ENCODE measurements at places on chromosomes 7 and 10.
A peak's percentile ranks its signal among the peaks of the same experiment; 100 is the strongest.

DNA sequence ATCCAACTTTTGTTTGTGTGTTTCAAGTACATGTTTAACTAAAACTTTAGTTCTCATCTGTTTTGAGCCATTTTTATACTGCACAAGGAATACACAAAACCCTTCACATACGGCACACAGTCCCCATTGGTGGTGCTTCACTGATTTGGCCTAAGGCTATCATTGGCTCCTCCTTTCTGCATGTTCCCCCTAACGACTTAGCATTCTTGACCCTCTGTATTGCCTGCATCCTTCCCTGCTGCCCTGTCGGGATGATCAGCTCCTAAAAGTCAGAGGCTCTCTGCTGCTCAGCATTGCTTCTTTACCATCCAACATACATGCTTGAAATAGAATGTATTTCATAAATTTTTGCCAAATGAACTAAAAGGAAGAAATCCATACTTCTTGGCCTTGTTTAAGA lies 111.4 kb upstream of the ABCB5 start:
- no peak for DNase-seq

- DNase-seq, result no peak
Measured at GRCh38 chr7:158114056-158114850, 473.4 kb downstream of the PTPRN2 start.

- DNase-seq, result no peak
Measured at GRCh38 chr7:90574146-90574819, 21.8 kb upstream of the CDK14 start.

DNA sequence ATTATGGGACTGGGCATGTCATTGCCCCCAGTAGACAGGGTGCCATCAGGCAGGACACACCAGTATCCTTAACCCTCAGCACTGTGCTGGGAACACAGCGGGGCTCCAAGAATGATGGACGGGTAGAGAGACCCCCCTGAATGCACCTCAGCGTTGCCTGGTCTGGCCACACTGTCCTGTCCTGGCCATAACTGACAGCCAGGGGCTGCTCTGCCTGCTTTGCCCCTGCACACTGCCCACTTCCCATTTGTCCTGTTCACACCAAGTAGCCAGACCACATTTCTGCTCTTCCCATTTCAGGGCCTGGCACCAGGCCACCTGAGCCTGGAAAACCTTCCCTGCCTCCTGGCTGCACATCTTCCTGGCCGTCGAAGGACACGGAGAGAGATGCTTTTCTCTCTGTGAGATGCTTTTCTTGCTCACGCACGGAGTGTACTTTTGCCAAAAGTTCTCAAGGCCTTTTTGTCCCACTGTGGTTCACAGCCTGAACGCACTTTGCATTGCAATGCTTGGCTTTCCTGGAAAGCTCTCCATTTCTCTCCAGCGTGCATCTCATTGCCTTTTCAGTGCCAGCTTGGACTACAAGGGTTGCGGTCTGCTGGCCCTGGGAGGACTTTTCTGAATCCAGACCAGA lies 131.0 kb upstream of the EEPD1 start:
- DNase-seq, result no peak

DNA sequence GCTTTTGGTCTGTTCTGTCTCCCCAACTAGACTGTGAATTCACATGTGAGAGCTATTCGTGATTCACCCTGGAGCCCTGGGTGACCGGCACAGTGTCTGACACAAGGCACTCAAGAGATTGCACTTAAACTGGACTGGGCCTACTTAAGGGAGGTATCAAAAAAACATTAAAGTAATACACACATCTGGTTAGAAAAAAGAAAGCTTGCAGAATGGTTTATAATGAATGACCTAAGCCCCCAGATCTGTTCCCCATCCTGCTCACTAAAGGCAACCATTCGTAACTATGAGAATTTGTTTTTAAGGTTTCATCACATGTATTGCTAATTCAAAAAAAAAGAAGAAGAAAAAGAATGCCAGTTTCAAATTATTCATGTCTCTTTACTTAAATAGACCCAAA lies 74.5 kb downstream of the DGKI start:
- no peak for DNase-seq

GRCh38 chr7:12719981-12720865 lies 32.8 kb downstream of the ARL4A start:
- no peak for DNase-seq

GRCh38 chr7:10463701-10464100 lies 510.0 kb upstream of the PHF14 start:
- DNase-seq, result no peak

DNA sequence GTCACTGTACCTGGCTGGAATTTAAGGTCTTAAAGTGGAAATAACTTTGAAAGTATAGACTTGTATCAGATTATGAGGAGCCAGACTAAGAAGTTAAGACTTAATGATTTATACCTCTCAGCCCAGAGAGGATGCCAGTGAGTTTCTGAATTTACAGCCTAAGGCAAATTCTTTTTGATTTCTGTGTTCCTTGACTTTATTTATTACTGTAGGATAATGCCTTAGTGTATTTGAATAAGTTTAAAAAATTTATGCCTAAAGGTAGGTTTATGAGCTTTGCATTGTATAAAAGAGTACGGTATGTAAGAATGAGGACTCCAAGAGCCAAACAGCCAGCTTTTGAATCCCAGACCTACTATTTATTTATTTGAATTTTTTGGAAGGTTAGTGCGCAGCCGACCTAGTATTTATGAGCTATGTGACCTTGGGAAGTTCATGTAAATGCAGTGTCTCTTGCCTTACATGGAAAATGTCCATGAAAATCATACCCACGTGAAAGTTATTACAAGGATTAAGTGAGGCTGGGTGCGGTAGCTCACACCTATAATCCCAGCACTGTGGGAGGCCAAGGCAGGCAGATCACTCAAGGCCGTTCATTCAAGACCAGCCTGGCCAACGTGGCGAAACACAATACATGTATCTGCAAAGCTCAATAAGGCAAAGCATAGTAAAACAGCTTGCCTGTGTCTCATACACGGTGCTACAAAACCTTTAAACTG lies 174.6 kb downstream of the AUTS2 start:
- DNase-seq, result no peak

- no peak for DNase-seq
Measured at GRCh38 chr10:102665904-102666509, 21.7 kb downstream of the TRIM8 start.

DNA sequence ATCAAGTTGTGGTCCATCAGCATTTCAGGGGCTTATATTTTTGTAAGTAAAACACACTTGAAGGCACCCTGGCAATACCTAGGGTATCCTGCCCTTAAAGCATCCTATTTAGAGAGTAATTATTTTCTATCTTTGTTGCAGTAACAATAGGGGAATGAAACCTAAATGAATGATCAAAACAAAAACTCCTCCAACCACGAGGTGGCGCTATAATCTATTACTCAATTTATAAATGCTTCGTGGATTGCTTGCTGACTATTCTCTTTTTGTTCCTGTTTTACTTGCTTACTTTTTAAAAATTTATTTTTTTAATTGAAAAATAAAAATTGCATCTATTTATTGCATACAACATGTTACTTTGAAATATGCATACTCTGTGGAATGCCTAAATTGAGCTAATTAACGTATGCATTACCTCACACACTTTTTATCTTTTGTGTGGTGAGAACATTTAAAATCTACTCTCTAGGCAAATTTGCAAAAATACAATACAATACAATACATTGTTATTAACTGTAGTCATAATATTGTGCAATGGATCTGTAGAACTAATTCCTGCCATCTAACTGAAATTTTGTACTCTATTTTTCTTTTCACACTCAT lies 147.7 kb upstream of the BMPER start:
- peak; percentile 45 for DNase-seq

GRCh38 chr7:1825897-1826741 lies 156.0 kb downstream of the ELFN1 start:
- no peak for DNase-seq

- DNase-seq, result no peak
Measured at GRCh38 chr7:140914083-140914482, 10.6 kb downstream of the BRAF start.

DNA sequence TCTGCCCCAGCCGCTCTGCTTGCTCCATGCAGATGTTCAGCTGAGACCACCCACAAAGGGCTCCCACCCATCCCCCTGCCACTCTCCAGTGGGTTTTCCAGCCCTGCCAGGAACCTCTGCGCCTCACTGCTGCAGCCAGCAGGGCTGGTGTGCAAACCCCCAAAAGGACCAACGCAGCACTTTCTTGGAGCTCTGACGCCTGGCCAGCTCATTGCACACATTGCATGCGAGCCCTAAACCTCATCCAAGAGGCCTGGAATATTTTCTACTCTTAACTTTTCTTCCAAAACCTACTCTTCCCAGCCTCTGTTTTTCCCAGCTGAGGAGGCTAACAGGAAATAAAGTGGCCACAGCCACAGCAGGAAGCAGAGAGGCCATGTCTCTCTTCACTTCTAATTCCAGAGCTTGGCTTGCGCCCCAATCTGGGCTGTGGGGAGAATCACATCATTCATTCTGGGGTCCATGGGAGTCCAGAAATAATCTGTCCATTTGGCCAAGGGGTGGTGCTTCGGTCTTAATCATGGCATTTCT lies 4.6 kb upstream of the FAM170B start:
- no peak for DNase-seq

DNA sequence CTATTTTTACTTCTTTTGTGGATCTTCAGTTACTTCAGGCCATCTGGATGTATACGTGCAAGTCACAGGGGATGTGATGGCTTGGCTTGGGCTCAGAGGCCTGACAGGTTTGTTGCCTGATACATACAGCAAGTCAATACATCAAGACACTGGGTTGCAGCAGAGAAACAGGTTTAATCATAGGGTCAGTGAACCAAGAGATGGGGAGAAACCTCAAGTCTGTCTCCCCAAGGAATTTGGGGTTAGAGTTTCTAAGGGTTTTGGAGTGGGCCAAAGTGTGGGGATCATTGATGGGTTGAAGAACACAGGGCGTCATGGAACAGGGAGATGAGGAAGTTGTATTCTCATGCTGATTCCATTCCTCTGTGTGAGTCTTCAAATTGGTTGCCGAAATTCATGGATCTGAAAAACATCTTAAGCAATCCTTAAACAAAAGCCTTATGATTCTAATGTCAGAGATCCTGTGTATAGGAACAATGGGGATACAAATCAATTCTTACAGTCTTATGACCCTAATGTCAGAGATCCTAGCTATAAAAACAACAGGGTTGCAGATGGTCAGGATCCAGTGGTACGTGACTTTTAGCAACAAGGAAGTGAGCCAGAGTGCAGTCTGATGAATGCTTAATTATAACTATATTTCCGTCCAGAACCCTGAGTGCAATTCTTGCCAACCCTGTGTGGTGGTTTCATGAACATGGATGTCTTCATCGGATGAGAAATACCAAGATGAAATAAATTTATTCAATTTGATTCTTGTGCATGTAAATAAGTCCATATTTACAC lies 18.9 kb downstream of the OTUD1 start:
- no peak for DNase-seq

- no peak for DNase-seq
Measured at GRCh38 chr10:61073391-61073790, 129.4 kb upstream of the RHOBTB1 start.

- no peak for DNase-seq
Measured at GRCh38 chr10:113617086-113617485, 46.8 kb downstream of the NRAP start.

- peak; percentile 55 for DNase-seq
Measured at GRCh38 chr7:94449151-94449725, 54.5 kb downstream of the COL1A2 start.

DNA sequence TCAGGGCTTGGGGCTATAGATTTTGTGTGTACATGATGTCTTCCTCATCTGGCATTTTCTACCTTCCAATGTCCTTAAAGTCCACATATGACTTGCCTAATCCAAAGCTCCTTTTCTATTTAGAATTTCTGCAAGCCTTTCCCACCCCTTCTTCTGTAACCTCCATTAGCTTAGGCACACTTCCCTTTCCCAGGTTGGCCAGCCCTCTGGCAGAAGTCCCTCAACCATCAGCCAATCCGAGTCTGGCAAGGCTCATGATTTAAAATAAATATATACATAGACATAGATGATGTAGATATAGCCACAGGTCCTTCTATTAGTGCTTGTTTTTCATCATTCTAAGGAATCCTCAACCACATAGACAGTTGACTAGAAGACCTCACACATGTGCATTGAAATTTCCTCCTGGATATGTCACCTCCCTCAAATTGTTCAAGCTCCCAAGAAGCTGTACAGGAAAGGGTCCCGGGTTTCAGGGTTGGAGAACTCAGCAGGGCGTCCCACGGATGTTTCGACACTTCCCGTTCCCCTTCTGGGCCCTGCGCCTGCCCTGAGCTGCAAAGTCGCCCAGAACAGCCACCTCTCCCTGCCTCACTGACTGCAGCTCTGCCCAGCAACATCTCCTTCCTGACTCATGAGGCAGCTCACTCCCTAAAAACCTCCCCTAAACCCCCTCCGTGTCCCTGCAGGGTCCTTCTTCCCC lies 20.4 kb upstream of the PIK3AP1 start:
- no peak for DNase-seq

DNA sequence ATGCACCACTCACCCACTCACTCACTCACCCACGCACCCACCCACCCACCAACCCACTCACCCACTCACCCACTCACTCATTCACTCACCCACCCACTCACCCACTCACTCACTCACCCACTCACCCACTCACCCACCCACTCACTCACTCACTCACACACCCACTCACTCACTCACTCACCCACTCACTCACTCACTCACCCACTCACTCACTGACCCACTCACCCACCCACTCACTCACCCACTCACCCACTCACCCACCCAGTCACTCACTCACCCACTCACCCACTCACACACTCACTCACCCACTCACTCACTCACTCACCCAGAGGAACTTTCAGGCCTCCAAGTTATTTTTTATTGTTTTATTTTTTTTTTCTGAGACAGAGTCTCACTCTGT lies 93.1 kb upstream of the MKI67 start:
- no peak for DNase-seq

DNA sequence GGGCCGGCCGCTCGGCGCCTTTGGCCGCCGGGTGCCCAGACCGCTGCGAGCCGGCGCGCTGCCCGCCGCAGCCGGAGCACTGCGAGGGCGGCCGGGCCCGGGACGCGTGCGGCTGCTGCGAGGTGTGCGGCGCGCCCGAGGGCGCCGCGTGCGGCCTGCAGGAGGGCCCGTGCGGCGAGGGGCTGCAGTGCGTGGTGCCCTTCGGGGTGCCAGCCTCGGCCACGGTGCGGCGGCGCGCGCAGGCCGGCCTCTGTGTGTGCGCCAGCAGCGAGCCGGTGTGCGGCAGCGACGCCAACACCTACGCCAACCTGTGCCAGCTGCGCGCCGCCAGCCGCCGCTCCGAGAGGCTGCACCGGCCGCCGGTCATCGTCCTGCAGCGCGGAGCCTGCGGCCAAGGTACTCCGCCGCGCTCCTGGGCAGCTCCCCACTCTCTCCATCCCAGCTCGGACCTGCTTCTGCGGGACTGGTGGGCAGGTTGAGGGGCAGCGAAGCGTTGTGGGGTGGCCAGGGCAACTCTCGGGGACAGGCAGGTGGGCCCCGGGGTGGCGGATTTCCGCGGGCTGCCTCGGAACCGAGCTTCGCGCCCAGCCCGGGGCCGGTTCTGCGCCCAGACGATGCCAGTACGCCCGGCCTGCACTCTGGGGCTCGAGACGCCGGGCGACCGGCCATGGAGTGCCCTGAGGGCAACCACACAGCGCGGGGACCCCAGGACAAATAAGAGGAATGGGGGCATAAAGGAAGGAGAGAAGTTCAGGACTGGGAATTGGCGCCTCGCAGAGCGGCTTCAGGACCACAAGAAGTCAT lies 578 bp downstream of the HTRA1 start:
- no peak for DNase-seq
